ENCODE measurements at places on chromosomes 7 and 10. TPM values are rescaled to one million over a fixed set of nuclear protein-coding genes. Genes with fewer than 3 reads are reported as not detected.

- no peak for DNase-seq
Observed at GRCh38 chr10:14772399-14772798, 2.3 kb downstream of the FAM107B start.

DNA sequence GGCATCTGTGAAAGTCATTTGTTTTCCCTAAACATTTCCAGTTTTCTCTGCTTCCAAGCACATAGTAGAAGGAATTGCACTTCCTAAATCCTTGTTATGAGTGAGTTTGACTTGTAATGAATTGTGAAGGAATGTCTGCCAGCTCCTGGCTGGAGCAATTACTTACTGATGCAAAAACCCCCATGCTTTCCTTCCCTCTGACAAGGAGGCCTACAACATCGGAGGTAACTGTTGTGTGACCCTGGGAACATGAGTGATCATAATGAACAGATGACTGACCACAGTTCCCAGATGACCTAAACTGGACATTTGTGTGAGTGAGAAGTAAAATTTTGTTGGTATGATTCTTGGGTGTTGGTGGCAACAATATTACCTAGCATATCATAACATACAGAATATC is 21.4 kb upstream of the CPVL start:
- DNase-seq: no peak

- DNase-seq: no peak
Observed at GRCh38 chr7:4156190-4156589, 525.9 kb upstream of the FOXK1 start.

DNA sequence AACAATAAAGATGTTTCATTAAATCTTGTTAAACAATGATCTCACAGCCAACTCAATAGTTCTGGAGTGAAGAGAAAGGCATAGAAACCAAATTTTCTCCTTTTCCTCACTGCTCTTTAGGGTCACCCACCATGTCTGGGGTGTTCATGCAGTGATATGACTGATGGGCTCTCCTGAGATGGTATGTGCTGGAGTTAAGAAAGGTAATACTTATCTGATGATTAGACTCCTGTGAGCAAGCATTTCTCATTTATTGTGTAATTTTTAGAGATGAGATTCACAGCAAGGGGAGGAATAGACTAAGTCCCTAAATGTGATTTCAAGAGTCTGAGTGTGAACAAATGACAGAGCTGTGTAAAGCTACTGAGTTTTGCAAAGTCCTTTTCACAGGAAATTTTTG is 1361.3 kb upstream of the CELF2 start:
- DNase-seq: no peak

- DNase-seq: no peak
Observed at GRCh38 chr7:37643876-37644275, 39.7 kb upstream of the GPR141 start.

DNA sequence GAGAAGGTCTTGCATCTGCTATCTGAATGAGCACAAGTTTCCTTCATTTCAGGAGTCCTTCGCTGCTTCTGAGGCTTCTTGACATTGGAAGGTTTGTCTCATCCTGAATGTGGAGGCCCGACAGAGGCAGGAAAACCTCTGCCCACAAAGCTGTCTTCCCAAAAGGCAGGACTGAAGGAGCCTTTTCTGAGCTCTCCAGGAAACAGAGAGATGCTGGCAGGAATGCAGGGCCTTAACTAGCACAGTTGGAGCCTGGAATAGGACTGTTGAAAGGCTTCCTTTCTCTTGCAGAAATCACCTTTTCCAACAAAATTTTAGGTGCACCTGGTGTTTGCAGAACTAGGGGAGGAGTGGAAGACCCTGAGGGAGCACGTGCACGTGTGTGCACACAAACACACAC is 637.4 kb upstream of the MKI67 start:
- DNase-seq: no peak

- DNase-seq: no peak
Observed at GRCh38 chr7:33093266-33093665, 15.9 kb downstream of the RP9 start.

GRCh38 chr10:103688491-103688890 is 166.9 kb downstream of the SH3PXD2A start:
- no peak for DNase-seq

GRCh38 chr10:119029613-119030420 is at the start of gene NANOS1:
Gene NANOS1 (plus strand): TSS chr10:119029714. CDS start chr10:119029802, 88 bp downstream.
- peak; percentile 29 for DNase-seq

GRCh38 chr10:83346266-83346910 is 792.9 kb upstream of the GHITM start:
- DNase-seq: no peak

DNA sequence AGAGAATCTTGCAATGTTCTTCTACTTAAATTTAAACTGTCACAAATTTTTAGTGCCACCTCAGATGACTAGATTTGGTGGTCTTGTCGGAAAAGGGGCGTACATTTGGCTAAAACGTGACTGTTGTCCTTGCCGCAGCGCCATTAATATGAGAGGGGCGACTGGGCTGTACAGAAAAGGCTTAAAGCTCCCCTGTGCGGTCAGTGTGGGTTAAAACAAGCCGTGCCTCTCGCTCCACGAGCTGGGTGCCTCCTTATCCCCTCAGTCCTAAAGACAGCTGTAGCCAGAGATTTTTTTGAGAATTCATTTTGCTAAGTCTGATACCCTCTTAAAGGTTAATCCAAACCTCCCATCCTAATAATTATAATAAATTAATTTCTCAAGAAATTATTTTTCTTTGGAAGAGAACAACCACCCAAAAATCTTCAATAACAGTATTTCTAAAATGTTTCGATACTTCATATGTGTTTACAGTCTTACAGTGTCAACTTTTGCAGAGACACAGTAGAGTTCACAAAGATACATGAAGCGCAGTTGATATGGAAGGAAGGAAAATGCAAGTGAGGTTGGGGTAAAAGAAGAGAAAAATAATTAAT is 68.6 kb downstream of the C7orf25 start:
- DNase-seq: peak; percentile 20

Gene SPDYE18
- not detected for total RNA-seq

Gene KLLN
- 0.29 TPM for total RNA-seq

All from activated CD4-positive, alpha-beta memory T cell treated with anti-CD3 and anti-CD28 coated beads for 36 hours (primary cell).